ENCODE measurements at places on chromosomes 4 and X.
A peak's percentile ranks its signal among the peaks of the same experiment; 100 is the strongest.

DNA sequence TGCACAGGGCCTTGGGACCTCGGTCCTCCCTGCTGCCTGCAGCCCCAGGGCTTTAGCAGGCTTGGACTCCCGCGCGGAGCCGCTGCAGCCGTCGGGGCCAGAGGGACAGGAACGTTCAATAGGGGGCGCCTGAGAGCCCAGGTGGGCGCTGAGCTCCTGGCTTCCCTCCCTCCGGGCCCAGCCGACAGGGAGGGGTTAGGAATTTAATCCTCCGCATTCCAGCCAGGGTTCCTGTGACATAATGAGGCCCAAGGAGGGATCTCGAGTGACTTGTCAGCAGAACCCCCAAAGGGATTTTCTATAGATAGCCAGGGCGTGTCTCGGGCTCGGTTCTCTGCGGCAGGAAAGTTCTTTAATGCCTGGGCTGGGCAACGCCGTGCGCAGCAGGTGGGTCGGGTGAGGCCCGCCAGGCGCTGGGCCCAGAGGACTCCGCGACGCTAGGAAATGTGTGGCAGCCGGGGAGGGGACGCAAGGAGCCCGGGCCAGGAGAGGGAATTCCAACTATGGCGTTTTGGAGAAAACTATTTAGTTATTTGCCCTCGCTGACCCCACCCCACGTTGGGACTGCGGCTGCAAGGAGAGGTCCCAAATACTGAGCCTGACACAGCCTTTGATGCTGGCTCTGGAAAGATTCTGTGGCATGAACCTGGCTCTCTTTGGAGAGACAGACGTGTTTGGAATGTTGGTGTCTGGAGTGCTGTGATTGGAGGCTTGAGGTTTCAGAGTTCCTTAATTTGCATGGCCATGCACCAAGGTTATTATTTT lies 285.2 kb upstream of the GATB start:
- peak; percentile 71 for DNase-seq

DNA sequence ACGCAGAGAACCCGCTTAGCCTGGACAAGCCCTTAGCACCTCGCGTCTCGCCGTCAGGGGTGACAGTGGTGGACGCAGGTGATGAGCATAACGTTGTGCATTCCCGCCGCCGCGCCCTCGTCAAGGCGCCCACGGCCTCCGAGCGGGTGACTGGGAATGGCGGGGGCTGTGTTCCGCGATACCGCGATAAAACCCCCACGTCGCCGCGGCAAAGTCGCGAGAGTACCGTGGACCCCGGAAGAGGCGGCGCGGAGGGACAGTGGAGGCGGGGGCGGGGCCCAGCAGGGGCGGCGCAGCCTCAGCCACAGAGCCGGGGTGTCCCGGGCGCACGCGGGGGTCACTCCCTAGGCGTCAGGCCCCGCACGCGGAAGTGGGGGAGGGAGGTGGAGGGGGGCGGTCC lies 53.8 kb downstream of the ZFYVE28 start:
- no peak for DNase-seq

GRCh38 chr4:87053802-87054767 lies 119.3 kb downstream of the AFF1 start:
- DNase-seq: no peak

DNA sequence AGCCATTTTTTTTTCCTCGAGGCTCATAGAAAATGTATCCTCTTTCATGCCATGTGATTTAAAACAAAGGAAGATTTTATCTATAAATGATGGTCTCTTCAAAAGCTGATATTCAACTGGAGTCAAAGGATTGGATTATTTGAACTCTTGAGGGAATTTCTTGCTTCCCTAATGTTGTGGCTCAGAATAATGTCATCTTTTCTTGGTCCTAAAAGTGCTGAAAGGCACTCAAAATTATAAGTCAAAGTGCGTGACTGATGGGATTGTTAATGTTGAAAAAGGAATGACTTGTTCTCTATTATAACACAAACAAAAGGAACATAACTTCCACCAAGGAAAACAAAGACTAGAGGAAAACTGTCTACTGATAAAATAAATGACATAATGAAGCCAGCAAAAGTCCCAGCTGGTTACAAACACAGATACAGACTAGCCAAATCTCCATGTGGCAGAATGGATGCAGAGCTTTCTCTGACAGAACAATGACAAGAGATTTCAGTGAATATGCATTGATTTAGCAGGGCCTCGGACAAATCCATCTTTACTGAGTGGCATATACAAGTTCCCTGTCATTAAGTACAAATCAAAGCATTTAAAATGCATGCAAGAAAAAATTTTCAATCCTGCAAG lies 552.6 kb downstream of the GBA3 start:
- no peak for DNase-seq

DNA sequence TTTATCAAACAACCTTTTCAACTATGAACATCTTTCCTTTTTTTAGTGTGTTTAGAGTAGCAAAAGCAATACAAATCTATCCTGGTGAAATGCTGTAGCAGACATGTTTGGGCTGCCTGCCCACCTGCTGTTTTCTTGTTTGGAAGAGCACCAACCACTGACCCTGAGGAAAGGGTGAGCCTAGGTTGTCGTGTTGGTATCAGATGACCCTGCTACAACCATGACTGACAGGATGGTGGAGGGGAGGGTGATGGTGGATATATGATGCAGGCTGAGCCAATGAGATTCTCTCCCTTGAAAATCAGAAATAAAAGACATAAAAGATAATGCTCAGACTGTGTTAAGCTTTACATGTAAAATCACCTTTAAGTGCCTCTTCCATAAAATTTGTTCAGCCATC lies 201.2 kb downstream of the NPNT start:
- DNase-seq: no peak

- DNase-seq: no peak
Observed at GRCh38 chr4:31995943-31996901, 1276.1 kb downstream of the PCDH7 start.

DNA sequence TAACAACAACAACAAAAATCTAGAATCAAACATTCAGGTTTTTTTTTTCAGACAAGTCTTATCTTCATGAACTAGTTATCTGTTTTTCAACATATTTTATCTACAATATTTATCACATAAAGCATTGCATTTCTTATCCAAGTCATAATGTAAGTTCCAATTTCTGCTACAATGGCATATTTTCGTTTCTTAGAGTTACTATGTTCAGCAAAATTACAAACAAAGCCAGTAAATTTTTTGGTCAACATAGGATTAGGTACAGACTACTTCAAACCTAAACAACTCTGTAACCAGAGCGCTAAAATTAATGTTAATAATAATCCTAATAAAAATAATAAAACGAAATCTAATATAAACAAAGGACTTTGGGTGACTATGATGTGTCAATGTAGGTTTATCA lies 165.4 kb upstream of the TACR3 start:
- DNase-seq: no peak

DNA sequence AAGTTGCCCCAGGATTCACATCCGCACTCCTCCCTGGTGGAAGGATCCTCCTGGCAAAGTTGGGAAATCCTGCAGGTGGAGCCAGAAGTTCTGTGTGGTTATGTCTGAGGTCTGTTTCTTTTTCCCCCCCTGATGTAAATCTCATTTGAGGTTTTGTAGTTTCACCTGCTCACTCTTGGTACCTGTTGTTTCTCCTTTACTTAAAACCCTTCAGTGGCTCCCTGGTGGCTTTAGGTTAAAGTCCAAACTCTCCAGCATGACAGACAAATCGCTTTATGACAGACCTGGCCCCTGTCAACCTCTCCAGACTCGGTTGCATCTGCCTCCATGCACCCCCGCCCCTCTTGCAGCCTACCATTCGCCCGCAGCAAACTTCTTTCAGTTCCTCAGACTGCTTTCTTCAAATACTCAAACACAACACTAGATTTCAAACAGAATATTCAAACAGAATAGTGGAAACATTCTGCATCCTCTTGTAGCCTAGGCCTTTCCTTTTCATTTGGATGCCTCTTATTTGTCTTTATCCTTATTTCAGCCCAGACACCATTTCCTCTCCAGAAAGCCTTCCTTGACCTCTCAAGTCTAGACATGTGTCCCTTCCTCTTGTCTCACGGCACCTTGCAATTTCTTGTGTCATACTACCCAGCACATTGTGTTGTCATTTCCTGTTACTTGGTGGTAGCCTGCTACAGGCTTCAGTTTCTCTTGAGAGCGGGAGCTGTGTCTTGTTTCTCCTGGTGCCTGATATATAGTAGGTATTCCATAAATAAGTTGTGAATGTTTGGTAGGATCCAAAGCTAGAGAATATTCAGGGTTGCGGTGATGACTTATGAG lies 24.8 kb downstream of the IL13RA1 start:
- DNase-seq: no peak

DNA sequence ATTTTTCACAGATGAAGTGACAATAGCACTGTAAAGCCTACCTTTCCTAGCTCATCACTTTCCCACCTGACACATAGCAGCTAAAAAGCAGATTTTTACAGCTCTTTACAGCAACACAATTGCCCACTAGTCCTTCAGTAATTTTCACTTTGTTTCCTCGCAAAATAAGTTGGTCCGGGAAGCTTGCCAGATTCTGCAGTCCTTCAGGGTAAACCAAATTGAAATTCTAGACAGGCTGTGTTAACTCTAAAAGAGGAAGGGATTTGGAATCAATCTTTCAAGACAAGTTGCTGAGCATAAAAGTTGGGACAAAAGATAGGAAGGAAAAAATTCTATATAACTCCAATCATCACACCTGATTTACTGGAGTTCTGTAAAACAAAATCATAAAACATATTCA lies 8.7 kb downstream of the C1QTNF7 start:
- DNase-seq: peak; percentile 48

DNA sequence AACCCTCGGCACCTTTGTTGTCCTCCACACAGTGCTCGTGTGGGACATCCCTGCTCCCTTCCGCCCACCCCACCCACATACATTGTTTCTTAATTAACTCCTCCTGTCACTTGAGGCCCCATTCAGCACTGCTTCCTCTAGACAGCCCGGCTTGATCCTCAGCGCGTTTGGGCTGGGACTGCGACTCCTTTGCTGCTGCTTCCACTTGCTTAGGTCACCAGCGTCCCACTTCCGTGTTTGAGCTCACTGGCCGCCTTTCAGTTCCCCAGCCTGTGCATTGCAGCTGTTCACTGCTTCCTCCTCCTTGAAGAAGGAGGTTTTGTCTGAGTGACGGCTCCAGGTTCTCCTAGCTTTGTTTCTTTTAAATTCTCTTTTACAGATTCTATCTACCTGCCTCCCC lies 16.1 kb downstream of the RNF4 start:
- DNase-seq: no peak

- no peak for DNase-seq
Observed at GRCh38 chr4:163330916-163331628, 1.3 kb downstream of the NPY1R start.

- no peak for DNase-seq
Observed at GRCh38 chrX:28542791-28543190, 44.5 kb upstream of the IL1RAPL1 start.

DNA sequence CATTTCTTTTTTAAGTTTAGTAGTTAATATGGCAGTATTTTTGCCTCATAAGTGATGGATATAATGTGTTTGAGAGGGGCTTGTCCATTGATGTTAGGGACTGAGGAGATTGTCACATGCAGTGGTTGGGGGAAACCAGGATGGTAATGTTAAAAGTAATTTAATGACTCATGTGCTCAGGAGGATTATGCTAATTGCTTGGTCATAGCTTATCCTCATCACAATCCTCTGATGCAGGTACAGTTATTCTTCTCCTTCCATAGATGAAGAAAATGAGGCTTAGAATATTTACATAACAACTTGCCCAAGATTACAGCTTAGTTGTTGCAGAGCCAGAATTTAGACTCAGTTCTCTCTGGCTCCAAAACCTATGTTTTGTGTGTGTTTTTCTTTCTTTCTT lies 94.4 kb upstream of the SCML1 start:
- no peak for DNase-seq

- no peak for DNase-seq
Observed at GRCh38 chr4:184526228-184526627, 51.9 kb upstream of the IRF2 start.

GRCh38 chrX:107741404-107741790 lies 34.2 kb downstream of the TSC22D3 start:
- DNase-seq: no peak

DNA sequence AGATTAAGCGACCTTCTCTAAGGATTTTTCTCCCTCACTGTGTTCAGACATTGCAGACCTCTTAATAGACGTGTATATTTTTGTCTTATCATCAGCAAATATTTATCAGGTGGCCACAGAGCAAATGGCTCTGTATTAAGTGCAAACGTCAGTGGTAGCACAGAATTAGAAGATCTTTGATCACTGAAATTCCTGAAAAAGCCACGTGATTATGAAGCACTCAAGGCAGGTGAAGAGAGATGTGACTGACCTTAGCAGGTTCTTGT lies 105.9 kb upstream of the TBC1D9 start:
- no peak for DNase-seq

DNA sequence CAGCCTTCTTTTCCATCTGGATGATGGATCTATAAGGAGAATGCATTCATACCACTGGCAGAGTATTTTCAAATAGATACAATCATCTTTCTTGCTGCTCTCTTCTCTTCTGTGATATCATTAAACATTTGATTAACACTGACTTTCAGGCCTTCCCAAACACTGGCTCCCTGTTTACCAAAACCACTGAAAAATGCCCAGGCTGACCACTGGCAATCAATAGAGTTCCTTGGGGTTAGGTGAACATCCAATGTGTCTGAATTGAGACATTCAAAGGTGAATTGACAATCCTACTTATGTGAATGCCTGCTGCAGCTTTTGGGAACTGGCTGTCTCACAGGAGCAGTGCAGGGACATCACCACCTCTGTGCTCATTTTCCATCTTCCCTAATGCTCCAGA lies 168.3 kb downstream of the ENOX2 start:
- no peak for DNase-seq

- no peak for DNase-seq
Observed at GRCh38 chr4:150814873-150815272, 200.2 kb downstream of the LRBA start.

DNA sequence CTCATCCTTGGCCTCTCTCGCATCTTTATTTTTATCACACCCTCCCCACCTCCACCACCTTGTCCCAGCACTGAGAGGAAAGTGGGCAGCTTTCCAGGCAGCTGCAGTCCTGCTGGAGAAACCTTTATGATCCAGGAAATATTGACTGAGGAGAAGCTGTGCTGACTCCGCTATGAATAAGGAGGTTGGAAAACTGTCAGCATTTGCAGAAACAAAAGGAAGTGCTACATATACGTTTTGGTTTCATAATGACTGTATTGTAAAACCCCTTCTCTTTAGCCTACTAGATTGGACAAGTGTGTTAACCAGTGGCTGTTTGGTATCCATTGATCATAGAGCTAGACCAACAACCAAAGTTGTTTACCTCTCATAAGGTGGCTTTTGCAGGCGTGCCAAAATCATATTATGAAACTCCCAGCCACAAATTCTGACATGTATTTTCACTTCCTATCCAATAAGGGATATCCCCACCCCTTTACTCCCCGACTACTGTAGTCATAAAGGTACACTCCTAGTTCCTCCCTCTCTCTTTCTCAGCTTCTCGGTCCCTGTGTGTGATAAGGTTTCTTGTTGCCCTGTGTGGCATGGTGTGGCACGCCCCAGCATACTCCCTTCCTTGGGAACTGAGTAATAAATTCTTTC lies 88.4 kb downstream of the GPR143 start:
- no peak for DNase-seq

DNA sequence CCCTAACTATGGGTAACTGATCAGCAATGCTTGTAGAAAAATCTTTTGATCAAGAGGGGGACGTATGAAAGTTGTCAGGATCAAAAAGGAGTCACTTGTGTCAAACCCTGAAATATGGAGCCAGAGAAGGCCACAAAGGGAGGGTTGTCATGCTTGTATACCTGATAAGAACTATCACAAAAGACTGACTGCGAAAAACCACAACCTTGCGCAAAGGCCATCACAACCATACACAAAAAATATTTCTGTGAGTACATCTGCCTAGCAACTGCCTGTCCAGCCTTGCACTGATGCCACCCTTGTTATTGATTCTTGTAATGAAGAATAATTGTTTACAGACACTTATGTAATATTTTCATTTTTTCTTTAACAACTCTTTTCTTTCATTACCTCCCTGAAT lies 22.8 kb upstream of the EIF4E start:
- DNase-seq: no peak
